Stimulated activated CD4-positive, alpha-beta T cell treated with anti-CD3 and anti-CD28 coated beads, TNF-alpha, amount 100 ng/mL, for 48 hours (primary cell): ENCODE measurements at places on chromosomes 1 and 21.

GRCh38 chr1:163173121-163173520 lies 29.6 kb downstream of the RGS5 start:
- DNase-seq, result no peak

- no peak for DNase-seq
Observed at GRCh38 chr1:216499581-216500272, 76.5 kb upstream of the USH2A start.

GRCh38 chr1:119853155-119853554 lies 41.9 kb upstream of the REG4 start:
- no peak for DNase-seq

DNA sequence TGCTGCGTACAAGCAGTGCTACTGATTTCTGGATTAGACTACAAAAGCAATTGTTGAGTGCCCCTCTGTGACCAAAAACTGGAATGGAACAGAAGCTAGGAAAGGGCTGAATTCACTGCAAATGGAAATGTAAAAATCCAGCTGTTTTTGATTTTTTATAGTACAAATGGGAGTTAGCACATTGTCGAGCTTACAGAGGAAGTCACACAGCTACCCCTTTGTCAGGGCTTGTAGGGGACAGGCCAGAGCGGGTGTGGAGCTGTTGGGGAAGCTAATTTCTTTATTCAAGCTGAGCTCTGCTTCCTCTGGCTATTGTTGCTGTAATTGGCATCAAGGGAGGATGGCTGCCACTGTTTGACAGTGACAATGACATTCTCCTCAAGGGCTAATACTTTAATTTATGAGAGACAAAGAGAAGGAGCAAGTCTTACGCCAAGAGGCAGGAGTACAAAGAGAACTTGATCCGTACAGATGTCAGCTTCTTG lies 96.1 kb downstream of the SLC35F3 start:
- DNase-seq, result no peak

- no peak for DNase-seq
Observed at GRCh38 chr1:185776522-185776921, 42.3 kb downstream of the HMCN1 start.

GRCh38 chr1:92662048-92662447 lies 122.9 kb downstream of the EVI5 start:
- DNase-seq, result no peak

- no peak for DNase-seq
Observed at GRCh38 chr1:151309811-151310323, 17.3 kb downstream of the PI4KB start.

DNA sequence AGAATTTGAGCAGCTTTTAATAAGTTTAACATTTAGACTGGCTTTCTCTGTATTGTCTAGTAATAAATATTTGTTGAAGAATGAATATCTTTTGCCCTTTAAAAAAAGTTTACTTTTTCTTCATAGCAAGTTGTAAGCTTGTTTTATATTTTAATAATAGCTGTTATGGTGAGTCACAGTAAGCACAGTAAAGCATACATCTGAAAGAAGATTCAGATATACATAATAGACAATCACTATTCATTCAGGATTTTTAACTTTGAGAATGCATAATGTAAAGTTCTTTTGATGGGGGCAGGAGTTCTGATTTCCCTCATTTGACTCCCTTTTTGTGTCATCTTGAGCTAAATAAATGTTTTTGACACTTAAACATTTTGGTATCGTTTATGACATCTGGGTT lies 66.0 kb downstream of the ZMYM4 start:
- no peak for DNase-seq

- no peak for DNase-seq
Observed at GRCh38 chr1:184854496-184855140, 100.0 kb upstream of the EDEM3 start.

GRCh38 chr1:54980528-54981241 lies at the start of gene TMEM61:
TMEM61 (plus strand) TSS chr1:54980628; CDS start chr1:54981066, 438 bp downstream.
- no peak for DNase-seq

GRCh38 chr1:199743227-199743626 lies 284.3 kb upstream of the NR5A2 start:
- DNase-seq, result no peak

GRCh38 chr1:56286506-56286905 lies 292.9 kb downstream of the PLPP3 start:
- DNase-seq, result no peak

- DNase-seq, result no peak
Observed at GRCh38 chr21:34130716-34130985, 57.3 kb downstream of the MRPS6 start.

DNA sequence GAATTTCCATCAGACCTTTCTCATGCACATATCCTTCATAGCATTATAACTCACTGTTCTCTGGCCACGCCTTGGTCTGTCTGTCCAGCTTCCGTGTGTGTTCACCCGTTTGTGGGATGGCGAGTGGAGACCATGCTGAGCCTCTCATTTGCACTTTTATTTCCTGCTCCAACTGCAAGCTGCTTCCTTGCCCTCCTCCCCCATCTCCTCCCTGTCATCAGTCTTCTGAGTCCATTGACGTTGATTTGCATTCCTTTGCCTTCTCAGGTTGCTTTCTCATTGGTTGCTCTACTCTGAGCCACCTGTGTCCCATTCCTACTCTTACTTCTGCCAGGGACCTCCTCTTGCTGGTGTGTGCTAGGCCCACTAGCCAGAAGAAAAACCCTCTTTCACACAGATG lies 146.4 kb downstream of the NOS1AP start:
- DNase-seq, result no peak

DNA sequence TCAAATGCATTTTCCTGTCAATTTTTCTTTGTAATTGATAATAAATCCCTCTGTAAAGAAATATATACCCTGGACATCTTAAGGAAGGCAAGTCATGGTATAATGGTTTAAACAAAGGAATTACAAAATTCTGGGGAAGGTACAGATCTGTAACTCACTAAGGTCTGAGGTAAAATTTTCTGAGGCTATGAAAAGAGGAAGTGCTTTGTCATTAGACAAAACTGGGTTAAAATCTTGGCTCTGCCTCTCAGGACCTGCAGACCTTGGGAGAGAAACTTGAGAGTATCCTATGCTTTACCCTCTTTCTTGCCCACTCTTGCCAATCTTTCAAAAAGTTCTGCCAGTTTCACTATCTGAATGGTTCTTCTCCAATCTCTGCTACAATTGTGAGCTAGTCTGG lies 26.8 kb upstream of the BEND5 start:
- DNase-seq, result no peak

DNA sequence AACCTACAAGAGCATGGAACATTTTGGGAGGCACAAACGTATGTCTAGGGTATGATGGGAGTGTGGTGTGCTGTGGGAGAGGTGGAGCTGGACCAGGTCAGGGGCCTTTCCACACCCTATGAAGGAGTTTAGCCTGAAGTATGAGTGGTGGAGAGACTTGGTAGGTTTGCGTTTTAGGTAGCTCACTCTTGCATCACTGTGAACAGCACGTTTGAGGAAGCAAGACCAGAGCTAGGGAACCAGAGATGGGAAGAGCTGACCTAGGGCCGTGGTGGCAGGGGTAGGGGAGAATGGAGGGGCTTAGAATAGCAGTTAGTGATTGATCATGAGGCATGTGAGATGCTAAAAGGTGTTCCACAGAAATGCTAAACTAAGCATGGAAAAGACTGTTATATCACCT lies 25.1 kb upstream of the ZFP69B start:
- DNase-seq, result no peak

DNA sequence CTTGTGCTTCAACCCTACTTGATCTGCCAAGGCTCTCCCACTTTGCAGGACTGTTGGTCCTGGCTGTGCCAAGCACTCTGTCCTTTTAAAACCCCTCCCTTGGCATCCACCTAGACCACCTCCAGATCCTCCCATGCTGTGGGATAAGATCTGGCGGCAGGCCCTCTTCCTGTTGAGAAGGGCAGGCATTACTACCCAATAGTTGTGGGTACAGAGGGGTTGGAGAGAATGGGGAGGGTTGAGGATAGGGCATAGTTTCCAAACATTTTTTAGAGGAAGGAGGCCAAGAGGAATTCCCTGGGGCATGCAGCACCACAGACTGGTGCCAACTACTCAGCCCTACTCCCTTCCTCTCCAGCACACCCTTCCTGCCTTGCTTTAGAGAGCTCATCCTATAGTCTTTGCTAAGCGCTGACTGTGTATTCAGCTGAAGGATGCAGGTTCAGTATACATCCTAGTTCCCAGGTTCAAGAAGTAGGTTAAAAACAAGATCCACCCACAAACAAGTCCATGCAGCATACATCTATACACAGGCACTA lies 70.7 kb downstream of the TRABD2B start:
- DNase-seq, result no peak

DNA sequence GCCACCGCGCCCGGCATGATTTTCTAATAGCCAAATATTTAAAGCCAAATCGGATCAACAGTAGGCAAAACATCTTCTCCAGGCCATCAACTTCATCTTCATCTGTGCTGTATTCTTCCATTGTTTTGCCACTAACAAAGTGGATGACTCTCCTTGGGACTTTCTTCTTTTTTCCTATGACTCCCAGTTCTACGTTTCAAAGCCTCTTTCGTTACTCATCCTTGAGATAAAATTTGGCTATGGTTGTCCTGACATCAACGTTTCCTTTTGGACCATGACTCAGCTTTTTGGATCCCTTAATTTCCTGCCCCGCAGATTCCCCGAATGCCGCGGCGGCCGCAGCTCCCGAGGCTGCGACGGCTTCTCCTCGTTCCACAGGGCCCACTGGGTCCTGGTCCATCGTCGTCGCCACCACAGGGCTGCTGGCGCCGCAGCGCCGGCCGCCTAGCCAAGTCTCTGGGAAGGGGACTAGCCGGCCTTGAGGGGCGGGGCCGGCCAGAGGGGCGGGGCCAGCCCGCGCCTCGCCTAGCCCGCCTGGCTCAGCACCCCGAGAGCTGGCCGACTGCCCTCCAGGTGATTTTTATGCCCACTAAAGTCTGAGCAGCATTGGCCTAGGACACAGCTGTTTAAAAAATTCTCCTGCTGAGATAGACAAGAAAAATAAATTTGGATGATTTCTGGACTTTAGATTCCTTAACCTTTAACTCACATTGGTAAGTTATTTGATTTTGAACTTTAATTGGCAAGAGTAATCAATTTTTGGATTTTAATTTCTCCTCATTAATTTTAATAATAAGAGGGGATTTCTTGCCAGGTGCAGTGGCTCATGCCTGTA lies 93.9 kb downstream of the ADCY10 start:
- DNase-seq, result no peak

GRCh38 chr1:36906555-36906954 lies 127.8 kb downstream of the GRIK3 start:
- DNase-seq, result no peak

DNA sequence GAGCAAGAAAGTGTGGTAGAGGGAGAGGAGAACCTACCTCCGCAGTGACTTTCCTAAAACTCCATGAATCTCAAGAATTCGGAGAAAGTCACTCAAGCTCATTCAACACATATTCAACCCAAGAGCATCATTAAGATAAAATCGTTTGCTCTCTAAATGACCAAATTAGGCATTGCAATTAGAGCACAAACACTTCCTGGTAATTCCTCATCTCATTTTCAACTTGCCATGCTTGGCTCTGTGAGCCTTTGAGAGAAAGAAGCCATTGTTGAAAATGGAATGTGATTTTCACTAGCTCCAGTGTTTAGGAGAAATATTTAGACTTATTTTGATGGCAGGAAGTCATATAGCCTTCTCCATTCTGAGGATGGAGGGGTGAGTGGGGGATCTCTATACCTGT lies 52.5 kb downstream of the KAZN start:
- no peak for DNase-seq

- DNase-seq, result no peak
Observed at GRCh38 chr1:236514703-236515442, 8.9 kb upstream of the LGALS8 start.

DNA sequence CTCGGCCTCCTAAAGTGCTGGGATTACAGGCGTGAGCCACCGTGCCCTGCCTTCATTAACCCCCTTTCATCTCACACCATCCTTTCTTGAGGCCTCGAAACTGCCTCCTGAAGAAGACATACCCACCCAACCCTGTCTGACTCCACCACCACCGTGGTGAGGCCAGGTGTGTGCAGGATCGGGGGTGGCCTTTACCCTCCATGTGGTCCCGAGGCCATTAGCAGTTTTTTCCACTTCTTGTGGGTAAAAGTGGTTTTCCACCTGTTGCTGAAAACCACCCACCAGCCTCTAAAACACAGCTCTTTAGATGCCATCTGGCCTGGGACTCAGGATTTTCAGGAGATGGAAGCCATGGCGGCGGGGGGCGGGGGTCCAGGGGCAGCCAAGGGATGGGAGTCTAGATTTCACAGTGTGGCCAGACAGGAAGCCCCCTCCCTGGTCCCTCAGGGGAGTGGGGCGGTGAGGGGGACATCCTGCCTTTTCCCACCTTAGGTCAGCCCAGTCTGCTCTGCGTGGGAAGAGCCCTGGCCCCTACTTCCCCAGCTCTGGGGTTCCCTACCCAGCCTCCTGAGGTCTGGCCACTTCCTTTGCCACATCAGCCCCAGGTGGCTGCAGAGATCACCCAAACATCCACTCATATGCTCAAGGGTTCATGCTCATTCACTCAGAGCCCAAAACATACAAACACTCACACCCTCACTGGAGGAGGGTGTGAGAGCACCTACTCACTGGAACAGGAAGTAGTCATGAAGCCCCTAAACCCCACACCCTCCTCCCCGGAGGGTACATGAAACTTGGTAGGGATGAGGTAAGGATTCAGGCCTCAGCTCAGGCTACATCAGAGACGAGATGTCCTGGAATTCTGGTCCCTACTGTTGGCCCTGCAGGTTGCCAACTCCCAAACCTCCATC lies 2.3 kb downstream of the FGR start:
- DNase-seq, result no peak

GRCh38 chr1:50308878-50309277 lies 114.4 kb downstream of the DMRTA2 start:
- peak; percentile 4 for DNase-seq

GRCh38 chr1:89831462-89832120 lies 10.8 kb downstream of the LRRC8D start:
- no peak for DNase-seq
